ENCODE measurements at places on chromosomes 13 and 19.
A peak's percentile ranks its signal among the peaks of the same experiment; 100 is the strongest.

DNA sequence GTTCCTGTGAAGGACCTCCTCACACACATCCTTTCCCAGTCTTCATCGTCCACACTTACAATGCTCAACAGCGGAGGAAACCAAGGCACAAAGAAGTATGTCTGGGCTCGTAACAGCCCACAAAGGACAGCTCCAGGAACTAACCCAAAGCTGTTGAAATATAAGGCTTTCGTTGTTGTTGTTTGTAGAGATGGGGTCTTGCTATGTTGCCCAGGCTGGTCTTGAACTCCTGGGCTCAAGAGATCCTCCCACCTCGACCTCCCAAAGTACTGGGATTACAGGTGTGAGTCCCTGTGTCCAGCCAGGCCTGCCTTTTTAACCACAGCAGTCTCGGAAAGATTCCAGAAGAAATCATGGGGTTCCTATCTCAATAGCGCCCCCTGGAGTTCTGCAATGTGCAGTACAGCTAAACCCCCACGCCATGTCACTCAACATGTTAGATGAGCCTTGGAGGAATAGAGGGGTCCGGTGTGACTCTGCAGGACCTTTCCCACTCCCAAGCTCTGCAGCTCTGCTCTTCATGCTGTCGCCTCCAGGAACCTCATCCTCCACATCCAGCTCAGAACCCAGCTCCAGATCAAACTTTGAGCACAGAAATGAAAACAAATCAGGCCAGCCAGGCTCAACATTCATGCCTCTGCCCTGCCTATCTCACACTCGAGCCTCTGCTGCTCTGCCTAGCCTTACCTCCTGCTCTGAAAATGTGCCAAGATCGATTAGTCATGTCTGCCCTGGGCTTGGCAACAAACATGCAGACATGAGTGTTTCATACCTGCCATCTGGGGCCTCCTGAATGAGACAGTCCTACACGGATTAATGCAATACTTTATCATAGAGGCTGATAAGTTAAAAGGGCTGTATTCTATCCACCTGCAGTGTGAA is 7.5 kb downstream of the PLA2G4C start:
- no peak for DNase-seq

DNA sequence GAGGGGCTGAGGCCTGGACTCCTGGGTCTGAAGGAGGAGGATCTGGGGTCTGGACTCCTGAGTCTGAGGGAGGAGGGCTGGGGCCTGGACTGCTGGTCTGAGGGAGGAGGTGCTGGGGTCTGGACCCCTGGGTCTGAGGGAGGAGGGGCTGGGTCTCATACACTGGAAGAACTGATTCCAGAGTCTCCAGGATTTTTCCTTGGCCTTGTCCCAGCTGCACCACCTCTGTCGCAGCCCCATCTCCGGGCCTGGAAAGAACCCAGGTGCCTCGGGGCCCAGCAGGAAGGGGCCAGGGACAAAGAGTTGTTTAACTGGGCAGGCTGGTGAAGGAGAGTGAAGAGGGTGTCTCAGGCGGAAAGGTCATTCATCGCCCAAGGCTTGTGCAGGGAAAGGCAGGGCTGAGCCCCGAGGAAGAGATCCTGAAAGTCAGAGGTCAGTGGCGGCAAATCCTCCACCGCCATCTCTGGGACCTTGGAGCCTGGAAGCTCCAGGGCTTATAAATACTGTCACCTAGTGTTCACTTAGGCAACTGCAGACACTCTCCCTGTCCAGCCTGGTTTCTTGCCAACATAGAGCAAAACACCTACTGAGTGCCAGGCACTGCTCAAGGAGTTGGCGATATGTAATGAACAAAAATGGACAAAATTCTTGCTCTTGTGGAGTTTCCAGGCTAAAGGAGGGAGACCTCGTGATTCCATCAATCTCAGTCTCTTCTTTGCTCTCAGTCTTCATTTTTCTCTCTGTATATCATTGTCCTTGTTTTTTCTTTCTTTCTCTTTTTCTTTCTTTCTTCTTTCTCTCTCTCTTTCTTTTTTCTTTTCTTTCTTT is 4.4 kb upstream of the KCNN4 start:
- DNase-seq: peak; percentile 58

DNA sequence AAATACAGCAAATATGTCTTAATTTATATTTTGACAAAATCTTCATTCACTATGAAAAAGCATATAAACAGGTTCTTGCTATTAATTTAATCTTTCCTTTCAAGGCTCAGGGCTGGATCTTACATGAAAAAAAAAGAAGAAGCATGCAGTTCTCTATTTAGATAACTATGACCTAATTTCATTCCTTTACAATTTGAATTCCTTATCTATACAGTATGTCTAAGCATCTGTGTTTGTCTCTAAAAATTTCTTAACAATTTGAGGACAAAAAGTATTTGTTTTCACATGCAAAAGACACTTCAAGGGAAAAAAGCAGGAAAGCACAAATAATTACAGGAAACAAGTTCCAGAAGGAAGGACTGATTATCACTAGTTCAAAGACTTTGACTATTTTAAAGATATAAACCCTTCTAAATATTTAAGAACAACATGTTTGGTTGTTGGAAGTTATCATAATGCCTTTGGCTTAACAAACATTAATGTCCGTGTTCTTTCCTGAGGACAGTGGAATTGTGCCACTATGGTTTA is 157.5 kb downstream of the TBC1D4 start:
- no peak for DNase-seq

GRCh38 chr19:9883231-9883758 is 48.2 kb downstream of the PIN1 start:
- DNase-seq: peak; percentile 19

GRCh38 chr19:18156268-18156667 is 3.3 kb downstream of the PIK3R2 start:
- DNase-seq: no peak

DNA sequence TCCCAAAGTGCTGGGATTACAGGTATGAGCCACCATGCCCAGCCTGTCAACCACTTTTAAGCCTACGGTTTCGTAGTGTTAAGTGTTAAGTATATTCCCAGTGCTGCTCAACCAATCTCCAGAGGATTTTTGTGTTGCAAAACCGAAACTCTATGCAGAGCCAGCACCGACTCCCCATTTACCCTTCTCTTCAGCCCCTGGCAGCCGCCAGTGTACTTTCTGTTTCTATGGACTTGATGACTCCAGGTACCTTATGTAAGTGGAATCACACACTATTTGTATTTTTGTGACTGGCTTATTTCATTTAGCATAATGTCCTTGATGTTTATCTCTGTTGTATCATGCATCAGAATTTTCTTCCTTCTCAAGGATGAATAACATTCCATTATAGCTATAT is 1.1 kb downstream of the SULT2A1 start:
- no peak for DNase-seq

DNA sequence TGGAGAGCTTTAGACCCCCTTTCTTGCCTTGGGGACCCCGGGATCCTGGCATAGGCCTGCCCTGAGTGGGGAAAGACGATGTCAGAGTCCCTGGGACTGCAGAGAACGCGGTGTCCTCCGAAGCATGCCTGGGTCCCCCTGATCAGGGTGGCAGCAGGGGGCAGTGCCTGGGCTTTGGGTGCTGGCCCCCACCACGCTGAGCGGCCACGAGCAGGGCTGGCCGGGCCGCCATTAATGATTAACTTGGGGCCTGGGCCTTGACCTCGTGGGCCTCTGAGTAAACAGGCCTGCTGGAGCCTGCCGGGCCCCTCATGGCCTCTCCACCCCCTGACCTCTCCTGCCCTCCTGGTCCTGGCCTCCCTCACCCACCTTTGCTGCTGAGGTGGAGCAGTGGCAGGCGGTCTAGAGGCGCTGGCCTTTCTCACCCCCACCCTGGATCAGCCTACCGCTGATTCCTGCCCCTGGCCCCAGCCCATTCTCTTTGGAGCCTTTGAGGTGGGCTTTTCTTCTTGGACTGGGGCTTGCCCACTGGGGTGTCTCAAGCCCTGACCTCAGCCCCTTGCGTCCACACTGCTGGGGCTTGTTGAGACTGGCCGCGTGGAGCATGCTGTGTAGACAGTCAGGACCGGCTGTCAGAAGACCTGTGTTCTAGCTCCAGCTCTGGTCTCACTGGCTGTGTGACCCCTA is 26.3 kb downstream of the CEBPA start:
- DNase-seq: no peak

GRCh38 chr19:29908963-29909944 is 32.8 kb upstream of the URI1 start:
- DNase-seq: no peak

DNA sequence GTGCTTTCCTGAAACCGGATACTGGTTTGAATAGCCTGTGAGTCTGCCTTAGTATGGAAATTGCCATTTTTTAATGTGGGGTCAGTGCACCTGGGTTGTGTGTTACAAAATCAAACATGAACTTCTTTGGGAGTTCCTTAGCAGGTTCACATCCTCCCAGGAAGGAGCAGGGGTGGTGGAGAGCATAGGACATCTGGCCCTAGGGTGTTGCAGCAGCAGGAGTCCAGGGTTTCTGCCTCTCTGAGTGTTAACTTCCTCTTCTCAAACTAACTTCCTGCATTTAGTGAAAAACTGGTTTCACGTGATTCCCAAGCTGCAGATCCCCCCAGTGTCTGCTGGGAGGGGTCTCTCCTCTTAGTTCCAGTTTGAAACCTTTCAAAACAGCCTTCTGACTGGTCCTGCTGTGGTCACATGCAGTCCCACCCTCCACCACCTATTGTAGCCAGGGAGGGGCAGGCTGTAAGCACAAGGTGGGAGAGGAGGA is 7.2 kb downstream of the RNASEH2B start:
- DNase-seq: no peak

- no peak for DNase-seq
Measured at GRCh38 chr19:20333508-20333907, 166.5 kb downstream of the ZNF486 start.

DNA sequence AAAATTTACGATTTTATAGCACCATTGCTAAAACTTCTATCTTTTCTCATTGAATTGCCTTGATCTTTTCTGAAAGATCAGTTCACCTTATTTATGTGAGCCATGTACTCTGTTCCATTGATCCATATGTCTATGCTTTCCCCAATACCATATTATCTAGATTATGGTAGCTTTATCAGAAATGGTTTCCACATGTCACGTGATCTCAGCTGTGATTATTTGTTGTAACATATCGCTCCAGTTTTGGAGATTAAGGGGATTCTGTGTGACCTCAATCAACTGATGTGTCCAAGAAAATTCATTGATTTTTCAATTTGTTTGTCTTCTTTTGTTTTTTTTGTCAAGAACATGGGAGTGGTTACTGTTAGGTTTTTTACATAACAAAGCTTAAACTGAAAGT is 1114.5 kb upstream of the ATXN8OS start:
- DNase-seq: no peak

DNA sequence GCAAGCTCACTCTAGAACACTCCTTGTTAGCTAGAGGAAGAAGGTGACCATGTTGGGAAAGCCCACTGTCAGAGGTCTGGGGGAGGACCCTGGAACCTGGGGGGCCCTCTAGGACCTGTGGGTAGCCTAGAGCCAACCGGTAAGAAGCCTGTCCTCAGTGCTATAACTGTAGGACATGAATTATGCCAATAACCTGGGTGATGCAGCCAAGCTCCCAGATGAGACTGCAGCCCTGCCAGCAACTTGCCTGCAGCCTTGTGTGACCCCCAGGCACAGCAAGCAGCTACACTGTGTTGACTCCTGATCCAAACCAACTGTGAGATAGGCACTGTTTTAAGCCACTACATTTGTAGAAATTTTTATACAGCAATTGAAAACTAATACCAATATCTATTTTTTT is 122.3 kb downstream of the MIPEP start:
- DNase-seq: no peak

DNA sequence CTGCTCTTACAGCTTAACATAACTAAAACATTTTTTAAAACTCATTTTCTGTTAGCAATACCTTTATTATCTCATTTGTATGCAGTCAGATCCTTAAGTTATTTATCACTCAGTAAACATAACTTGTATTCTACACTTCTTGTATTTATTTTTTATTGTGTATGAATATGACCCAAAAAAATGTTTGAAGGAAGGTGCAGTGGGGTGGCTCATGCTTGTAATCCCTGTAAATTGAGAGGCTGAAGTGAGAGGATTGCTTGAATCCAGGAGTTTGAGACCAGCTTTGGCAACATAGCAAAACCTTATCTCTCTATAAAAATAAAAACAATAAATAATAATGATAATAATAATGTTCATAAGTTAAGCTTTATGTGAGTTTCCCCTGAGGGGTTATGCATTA is 1004.8 kb downstream of the SLITRK5 start:
- DNase-seq: no peak

DNA sequence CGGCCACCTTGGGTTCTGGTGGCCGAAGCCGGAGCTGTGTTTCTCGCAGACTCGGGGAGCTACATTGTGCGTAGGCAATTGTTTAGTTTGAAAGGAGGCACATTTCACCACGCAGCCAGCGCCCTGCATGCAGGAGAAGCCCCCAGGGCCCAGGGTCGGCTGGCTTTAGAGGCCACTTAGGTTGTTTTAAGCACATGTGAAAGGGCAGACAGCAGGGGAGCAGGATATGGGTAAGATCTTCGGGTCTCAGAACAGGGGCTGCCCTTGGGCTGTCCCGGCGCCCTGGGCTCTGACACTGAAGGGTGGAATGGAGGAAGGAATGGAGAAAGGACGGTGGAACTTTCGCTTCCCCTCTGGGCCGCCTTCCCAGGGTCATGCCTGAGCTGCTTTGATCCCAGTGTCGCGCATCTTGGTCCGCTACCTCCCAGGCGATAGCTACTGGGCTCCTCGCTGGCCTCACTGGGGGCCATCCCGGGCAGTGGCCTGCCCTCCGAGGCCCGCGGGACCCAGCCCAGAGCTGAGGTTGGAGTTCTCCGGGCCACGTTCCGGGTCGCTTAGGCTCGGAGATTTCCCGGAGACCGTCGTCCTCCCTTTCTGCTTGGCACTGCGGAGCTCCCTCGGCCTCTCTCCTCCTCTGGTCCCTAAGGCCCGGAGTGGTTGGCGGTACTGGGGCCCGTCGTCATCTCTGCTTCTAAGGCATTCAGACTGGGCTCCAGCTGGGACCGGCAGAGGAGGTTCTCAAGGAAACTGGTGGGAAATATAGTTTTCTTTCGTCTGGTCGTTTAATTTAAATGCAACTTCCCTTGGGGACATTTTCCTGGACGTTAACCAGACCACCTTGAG is 4.3 kb upstream of the POU4F1 start:
- no peak for DNase-seq

- no peak for DNase-seq
Measured at GRCh38 chr13:44540761-44541434, 35.2 kb downstream of the TSC22D1 start.

Measured in head of caudate nucleus (tissue), 42 donors.